ENCODE measurements at places on chromosomes 13 and 19.

- DNase-seq = no peak
These were observed 9.4 kb upstream of the SPC24 start for GRCh38 chr19:11164879-11165406.

DNA sequence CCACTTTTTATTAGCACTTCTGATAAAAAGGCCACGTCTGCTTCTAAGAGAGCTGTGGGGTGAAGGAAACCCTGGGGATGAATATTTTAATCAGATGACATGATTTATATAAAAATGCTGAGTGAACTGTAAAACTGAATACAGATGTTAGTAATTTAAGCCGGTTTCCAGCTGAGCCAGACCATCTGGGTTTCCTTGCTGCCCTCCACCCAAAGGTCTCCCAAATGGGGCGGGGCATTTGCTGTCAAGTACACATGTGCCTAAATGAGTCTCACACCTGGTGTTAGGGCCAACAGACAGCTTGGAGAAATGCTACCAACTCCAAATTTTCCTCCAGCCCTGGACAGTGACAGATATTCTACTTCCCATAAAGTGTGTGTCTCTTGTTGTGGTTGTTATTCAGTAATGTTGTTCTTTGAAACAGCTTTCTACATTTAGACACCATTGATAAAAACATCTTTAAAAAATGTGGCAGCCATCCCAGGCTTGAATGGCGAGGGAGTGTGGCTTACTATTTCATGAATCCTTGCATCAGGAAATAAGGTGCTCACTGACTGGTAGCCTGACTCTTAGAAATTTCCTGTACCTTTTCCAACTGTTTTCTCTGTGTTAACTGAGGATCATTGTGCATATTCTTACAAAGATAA, 350.4 kb downstream of the MTUS2 start:
- no peak for DNase-seq

GRCh38 chr13:42996584-42996983, 4.5 kb upstream of the EPSTI1 start:
- no peak for DNase-seq

- DNase-seq = no peak
These were observed 621.4 kb downstream of the DIAPH3 start for GRCh38 chr13:59542303-59542702.

GRCh38 chr13:53137779-53138178, 109.2 kb downstream of the OLFM4 start:
- no peak for DNase-seq
